ENCODE measurements at places on chromosomes 1 and 21.

DNA sequence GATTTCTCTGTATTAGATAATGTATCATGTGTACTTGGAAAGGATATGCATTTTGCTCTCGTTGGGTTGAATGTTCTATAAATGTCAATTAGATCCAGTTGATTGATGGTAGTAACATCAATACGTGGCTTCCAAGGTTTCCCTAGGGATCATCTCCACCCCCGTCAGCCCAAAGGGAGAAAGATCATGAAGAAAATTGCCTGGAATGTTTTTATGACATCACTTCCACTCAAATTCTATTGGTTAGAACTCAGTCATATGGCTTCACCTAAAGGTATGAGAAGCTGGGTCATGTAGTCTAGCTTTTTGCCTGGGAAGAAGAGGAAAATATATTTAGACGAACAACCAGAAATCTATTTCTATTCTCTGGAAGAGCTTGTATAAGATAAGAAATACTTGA, at the start of gene C1orf185:
Gene C1orf185 (plus strand): TSS at position 253 of the 400 bp plus-strand sequence. CDS start 6 bp downstream, at position 259.
- no peak for DNase-seq

GRCh38 chr21:17976691-17977090, 157.5 kb upstream of the C21orf91 start:
- no peak for DNase-seq

DNA sequence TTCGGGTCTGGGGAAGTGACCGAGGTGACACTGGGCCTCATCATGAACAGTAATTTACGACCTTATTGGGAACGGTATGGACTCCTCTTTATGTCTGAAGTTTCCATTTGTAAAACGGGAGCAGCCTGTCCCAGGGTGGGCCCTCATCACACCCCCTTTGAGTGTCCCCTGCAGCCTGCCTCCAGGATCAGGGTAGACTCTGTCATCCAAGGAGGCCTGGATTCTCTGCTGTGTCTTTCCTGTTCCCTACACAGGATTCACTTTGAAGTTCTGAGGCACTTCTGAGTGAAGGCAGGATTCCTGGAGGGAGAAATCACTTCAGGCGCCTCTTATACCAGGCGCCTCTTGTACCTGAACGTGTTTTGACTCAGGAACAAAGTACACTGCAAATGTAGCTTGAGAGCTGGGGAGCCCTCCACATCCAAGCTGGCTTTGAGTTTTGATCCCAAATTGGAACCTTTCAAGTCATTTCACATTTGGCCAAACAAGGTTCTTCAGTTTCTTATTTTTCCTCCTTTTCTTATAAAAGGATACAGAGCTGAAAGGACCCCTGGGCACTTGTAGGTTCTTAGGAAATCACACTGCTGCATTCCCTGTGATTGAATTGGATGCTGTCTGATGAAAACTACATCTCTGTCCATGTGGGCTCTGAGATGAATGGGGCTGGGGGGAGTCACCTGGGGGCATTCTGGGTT, 106.0 kb downstream of the SUSD4 start:
- DNase-seq: no peak

GRCh38 chr1:219910716-219911115, 17.6 kb downstream of the SLC30A10 start:
- DNase-seq: no peak

DNA sequence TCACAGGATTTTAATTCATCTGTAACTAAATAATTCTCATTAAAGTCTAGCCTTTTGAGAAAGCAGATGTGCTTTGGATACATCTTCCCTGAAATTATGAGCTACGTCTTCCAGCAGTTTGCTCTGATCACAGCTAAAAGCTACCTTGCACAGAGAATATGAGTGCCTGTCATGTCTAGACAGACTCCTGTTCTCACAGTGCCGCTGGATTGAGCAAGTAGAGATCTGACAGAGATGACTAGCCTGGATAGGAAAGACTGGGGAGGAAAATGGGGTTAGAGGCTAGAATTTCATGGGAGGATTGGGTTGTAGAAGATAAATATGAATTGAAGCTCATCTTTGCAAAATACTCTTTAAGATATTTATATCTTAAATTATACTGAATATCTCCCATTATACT, 24.1 kb downstream of the CEPT1 start:
- DNase-seq: no peak

DNA sequence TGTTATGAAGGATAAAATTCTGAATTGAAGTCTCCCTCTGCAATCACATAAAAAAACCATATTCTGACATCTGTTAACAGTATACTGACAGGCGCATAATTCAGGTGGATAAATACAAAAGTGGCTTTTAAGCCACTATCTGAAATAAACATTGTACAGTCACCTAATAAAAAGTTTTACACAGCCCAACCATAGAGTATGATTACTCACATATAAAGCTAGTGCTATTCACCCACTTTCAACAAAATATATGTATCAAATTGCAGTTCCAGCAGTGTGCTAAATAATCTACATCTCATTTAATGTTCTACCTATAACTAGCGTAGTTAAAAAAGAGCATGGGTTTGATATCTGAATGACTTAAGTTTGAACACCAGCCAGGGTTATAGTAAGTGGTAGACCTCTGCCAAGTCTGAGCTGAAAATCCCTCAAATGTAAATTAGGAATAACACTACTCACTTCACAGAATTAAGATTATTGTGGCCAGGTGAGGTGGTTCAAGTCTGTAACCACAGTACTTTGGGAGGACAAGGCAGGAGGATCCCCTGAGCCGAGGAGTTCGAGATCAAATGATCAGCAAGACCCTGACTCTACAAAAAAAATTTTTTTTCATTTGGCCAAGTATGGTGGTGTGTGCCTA, 3.9 kb downstream of the EGLN1 start:
- DNase-seq: no peak

GRCh38 chr21:38721958-38722357, 83.8 kb upstream of the ETS2 start:
- DNase-seq: no peak

Measured in activated CD8-positive, alpha-beta memory T cell treated with anti-CD3 and anti-CD28 coated beads for 48 hours (primary cell).